Ascending aorta (tissue), 2 donors: ENCODE measurements at places on chromosomes 12 and 14. TPM values are rescaled to one million over a fixed set of nuclear protein-coding genes. Genes with fewer than 3 reads are reported as not detected.

CDK2 gene
- total RNA-seq: 24.5 TPM

DNA sequence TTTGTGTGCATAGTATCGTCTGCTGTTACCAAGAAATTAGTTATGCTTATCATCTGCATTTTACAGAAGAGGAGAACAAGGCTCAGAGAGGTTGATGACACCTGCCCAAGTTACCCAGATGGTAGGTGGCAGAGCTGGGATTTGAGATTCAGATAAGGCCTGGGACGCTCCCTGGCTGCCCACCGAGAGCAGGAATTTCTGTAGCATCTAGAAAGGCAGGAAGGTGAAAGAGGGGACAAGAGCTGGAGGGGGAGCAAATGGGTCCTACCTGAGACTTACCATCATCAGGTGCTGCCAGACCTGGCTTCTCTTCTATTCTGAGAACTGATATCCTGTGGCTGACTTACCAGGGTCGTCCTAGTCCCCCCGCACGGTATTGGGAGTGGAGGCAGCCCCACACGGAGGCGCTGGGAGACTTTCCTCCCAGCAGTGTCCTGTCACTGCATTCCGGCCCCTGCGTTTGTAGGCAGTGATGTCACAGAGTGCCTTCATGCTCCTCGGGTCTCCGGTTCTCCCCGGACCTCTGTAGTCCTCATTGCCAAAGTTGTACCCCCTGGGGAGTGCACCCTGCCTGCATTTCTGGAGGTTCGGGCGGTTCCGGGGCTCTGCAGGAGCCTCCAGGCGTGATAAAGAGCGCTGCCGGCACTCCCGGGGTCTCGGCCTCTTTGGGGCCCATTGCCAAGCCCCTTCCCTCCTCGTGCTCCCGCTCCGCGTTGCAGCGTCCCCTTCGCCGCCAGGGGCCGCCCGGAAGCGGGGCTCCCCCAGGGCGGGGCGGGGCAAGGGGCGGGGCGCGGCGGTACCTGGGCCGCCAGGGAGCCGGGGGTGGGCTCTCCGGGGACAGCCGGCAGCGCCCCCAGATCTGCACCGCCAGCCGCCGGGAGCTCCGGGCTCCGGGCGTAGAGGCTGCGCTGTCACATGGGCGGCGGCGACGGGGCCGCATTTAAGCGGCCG lies at the start of gene CABP1:
Gene CABP1, plus strand, starts transcription at position 856 of the 951 bp plus-strand sequence. Its CDS starts 60 bp downstream, at position 916.
- no peak for DNase-seq

CD27 gene
- not detected for total RNA-seq

DNA sequence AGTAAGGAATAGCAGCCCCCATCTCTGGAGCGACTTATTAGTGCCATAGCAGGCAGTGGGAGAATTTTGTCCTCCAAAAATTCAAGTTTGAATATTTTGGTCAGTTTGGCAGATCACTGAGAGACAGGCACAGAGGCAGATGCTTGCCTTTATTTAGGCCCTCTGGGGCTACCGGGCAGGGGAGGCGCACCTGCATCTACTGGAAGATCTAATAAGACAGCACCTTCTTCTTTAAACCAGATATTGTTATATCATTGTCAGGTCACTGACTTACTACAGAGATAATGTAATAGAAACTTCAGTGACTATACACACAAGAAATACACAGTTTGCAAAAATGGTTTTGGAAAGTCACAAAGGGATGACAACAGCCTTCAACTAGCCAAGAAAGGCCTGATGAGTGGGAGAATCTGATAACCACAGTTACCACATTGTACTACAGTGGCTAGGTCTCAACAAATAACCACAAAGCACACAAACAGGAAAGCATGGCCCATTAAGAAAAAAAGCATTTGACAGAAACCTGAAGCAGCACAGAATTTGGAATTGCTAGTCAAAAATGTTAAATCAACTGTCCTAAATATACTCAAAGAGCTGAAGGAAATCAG lies 56.8 kb downstream of the CDK17 start:
- DNase-seq: no peak

DNA sequence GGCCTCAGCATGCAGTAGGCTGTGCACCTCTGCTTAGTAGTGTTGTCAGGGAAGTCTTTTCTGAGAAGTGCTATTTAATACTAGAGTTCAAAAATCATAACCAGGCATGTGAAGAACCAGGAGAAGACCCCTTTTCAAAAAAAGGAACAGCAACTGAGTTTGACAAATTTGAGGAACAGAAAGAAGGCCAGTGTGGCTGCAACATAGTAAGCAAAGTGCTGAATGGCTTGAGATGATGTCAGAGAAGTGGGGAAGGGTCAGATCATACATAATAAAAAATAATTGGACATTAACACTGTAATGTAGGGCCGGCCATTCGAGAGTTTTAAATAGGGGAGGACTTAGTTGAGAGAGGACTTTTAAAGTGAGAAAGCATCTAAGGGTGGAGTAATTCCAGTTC lies 11.1 kb upstream of the CNTN1 start:
- DNase-seq: no peak

NPFF gene
- total RNA-seq: 2.8 TPM
